Stimulated activated CD8-positive, alpha-beta memory T cell treated with anti-CD3 and anti-CD28 coated beads, Interleukin-2, amount 100 ng/mL, for 48 hours (primary cell): ENCODE measurements at places on chromosomes 2 and 18.

- DNase-seq, result no peak
Measured at GRCh38 chr2:54641988-54642387, 81.5 kb upstream of the EML6 start.

GRCh38 chr18:58223717-58224424, 179.8 kb downstream of the NEDD4L start:
- no peak for DNase-seq

GRCh38 chr2:216078776-216079175, 2.8 kb downstream of the PECR start:
- DNase-seq, result no peak

DNA sequence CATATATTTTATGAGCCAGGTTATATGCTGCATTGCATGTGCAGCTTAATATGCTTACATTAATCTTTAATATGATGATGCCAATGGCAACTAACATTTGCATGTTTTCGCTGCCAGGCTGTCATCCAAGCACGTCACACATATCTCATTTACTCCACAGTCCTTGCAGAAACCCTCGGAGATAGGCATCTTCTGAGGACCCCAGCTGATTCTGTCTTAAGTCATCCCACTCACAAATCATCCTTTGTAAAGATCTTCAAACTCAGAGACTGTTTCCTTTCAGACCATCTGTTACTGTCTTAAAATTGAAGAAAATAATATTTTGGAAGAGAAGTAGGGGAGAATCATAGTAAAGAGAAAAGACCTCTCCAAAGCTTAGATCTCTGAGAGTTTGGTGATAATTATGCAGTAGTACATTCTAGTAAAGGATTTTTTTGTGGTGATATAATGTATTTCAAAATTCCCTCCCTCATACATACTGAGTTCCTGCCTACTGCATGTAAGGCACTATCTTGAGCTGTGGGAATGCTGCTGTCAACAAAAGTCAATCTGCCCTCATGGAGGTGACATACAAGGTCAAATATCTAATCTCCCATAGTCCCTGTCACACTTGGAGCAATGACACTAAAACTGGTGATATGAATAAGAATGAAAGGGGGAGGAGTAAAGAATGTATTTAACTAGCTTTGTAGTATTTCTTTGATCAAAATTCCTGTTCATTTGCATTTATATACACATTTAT, 11.0 kb downstream of the ITGA4 start:
- DNase-seq, result no peak

DNA sequence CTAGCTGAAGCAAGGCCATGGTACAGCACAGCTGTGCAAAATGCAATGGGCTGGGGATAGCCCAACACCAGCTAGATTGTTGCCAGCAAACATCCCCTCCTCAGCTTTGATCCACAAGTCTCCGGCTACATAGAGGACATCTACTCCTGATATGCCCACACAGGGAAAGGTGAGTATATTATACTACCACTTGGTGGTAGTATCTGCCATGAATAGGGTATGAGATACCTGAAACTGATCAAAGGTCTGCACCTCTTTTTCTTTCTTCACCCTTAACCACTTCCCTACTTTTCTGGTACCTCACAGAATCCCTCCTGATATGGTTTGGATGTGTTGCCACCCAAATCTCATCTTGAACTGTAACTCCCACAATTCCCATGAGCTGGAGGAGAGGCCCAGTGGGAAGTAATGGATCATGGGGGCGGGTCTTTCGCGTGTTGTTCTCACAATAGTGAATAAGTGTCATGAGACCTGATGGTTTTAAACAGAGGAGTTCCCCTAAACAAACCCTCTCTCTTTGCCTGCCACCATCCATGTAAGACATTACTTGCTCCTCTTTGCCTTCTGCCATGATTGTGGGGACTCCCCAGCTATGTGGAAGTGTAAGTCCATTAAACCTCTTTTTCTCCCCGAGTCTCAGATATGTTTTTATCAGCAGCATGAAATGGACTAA, 279.6 kb downstream of the TXNL1 start:
- no peak for DNase-seq

DNA sequence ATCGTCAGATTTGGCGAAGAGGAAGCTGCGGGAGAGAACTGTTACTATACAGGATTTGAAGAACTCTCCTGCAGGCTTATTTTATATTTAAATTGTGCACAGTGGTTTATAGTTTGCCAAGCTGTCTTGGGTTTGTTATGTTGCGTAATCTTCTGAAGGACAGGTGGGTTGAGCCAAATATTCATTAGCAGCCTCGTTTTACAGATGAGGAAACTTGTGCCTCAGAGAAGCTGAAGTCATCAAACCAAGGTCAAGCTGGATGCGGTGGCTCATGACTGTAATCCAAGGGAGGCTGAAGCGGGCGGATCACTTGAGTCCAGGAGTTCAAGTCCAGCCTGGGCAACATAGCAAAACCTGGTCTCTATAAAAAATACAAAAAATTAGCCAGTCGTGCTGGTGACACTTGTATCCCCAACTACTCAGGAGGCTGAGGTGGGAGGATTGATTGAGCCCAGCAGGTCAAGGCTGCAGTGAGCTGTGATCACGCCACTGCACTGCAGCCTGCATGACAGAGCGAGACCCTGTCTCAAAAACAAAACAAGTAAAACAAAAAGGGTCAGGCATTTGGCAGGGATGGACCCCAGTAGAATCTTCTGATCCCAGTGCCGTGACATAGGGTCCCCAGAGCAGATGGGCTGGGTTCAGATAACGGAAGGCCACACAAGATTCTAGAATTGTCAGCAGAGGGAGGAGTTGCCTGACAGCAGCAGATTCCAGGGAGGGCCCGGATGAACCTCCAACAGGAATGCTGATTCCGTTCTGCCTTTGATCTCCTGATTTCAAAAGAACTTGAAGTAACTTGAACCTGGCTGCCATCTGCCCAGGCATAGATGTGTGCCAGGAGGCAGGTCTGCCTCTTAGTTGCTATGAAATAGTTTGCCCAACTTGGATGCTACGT, 50.6 kb downstream of the SH3BP4 start:
- no peak for DNase-seq

GRCh38 chr2:181371782-181372645, 85.2 kb upstream of the ITGA4 start:
- DNase-seq, result no peak

DNA sequence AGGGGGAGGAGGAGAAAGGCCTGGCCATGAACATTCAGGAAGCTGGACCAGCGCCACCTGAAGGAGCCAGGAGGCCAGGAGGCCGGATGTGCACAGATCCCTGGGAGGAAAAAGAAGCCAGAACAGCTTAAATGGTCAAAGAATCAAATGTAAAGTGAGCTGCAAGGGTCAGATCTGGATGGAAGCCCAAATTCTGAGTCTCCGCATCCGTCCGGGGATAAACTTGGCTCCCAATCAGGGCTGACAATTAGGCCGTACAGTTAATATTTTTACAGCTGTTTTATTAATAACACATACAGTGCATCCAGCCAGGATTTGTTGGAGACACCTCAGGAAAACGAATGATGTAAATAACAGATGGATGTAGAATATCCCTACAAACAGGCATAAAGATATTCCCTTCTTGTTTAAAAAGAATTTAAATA, 495.1 kb upstream of the TCF4 start:
- no peak for DNase-seq

- no peak for DNase-seq
Measured at GRCh38 chr2:126707191-126707590, 51.2 kb downstream of the GYPC start.

DNA sequence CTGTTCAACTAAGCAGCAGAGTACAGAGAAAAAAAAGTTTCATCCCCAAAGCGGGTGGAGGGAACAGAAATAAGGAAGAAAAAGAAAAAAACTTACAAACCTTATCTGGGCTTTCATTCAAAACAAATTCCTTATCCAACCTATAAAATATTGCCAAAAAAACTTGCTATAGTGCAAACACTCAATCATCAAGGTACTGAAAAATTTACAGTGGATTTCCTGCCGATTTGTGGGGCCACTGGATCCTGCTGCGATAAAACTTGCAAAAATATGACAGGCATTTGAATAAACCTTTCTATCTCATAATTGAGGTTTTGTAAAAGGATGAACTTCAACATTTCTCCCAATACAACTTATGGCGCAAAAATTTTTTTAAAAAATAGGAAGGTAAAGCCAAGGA, 77.0 kb downstream of the ZNF521 start:
- DNase-seq, result no peak

DNA sequence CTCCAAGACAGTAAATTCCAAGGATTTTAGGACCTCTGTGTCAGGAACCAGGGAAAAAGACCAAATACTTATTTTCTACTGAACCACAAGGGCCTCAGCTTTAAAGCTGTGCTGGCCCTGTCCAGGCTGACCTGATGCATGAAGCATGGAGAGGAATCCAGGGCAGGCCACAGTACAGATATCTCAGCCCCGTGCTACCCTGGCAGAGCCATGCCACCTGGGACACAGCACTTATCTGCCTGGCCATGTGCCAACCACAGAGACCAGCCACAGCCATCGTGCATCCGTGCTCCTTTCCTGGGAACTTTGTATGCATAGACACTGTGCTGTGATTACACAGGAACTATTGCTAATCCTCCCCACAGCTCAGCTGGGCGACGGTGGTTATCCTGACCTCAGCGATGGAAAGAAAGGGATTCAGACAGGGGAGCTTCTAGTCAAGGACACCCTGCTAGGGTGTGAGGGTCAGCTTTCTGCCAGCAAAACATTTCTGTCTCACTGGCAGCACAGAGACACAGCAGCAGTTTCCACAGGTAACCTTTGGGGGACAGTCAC, 687.4 kb upstream of the ID2 start:
- no peak for DNase-seq

GRCh38 chr2:191746346-191747169, 68.6 kb downstream of the NABP1 start:
- DNase-seq, result no peak

GRCh38 chr2:100394111-100394641, 23.3 kb downstream of the CHST10 start:
- no peak for DNase-seq

- DNase-seq, result no peak
Measured at GRCh38 chr18:3150274-3150673, 69.5 kb downstream of the MYOM1 start.

GRCh38 chr2:47499621-47500309, 96.8 kb downstream of the MSH2 start:
- no peak for DNase-seq

DNA sequence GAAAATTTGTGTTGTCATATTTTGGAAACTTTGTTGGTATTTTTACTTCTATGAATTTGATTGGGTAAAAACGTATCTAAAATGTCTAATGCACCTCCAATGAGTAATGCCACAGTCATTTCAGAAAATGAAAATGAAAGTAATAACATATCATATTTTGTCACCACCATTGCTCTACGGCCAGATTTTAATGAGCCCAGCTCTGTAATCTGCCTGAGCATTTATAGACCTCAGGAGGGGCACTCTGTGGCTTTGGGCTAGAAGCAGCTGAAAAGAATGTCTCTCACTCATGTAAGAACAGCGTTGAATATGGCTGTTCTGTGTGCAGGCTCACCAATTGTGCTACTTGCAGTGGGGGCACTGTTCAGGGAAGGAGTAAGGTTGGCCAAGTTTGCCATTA, 32.7 kb upstream of the ABCA12 start:
- no peak for DNase-seq

GRCh38 chr2:40178971-40179370, 272.9 kb downstream of the SLC8A1 start:
- DNase-seq, result no peak

- no peak for DNase-seq
Measured at GRCh38 chr2:119049968-119050704, 108.1 kb downstream of the MARCO start.

GRCh38 chr18:71322201-71322600, 1033.4 kb downstream of the SOCS6 start:
- DNase-seq, result no peak
